Sciatic nerve (tissue), 2 donors: ENCODE measurements at places on chromosomes 6 and 20. TPM values are rescaled to one million over a fixed set of nuclear protein-coding genes. Genes with fewer than 3 reads are reported as not detected.

- no peak for DNase-seq
Measured at GRCh38 chr6:127587875-127588274, 10.9 kb downstream of the C6orf58 start.

DNA sequence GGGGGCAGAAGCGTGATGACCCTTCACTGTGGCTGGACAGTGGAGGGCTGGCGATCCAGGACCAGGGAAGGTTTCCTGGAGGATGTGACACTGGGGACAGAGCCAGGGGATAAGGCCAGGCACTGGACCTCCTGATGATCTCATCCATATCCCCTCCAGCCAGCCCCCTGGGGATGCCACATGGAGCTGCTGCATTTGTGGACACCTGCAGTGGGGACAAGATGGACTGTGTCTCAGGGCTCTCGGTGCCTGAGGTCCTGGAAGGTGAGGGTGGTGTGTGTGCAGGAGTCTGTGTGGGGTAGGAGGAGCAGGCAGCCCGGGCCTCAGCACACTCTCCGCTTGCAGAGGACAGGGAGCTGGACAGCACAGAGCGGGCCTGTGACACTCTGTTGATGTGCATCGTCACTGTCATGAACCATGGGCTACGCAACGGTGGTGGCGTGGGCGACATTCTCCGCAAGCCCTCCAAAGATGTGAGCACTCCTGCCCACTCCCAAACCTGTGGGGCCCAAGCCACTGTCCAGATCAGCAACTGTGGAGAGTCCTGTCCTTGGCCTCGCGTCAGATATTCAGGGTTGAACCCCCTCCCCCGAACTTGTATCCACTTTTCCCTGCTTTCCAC lies 19.9 kb downstream of the UQCC2 start:
- no peak for DNase-seq

GRCh38 chr6:165663736-165664558 lies 906 bp upstream of the PDE10A start:
- no peak for DNase-seq

The RSPO4 gene
- total RNA-seq = 0.94 TPM

- no peak for DNase-seq
Measured at GRCh38 chr6:123925350-123925749, 121.7 kb downstream of the NKAIN2 start.

DNA sequence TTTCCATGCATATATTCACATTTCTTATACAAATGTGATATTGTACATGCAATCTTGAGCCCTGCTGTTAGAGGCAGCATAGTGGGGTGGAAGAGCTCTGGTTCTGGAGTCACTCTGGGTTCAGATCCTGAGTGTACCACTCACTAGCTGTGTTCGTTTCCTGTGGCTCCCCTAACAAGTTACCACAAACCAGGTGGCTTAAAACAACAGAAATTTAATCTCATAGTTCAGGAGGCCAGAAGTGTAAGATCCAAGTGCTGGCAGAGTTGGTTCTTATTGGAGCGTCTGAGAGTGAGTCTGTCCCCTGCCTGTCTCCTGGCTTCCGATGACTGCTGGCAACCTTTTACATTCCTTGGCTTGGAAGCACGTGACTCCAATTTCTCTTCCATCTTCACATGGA lies 115.6 kb downstream of the MAP3K7 start:
- no peak for DNase-seq

The BRPF3 gene
- total RNA-seq = 36.6 TPM

The NCOA7 gene
- total RNA-seq = 69.0 TPM

DNA sequence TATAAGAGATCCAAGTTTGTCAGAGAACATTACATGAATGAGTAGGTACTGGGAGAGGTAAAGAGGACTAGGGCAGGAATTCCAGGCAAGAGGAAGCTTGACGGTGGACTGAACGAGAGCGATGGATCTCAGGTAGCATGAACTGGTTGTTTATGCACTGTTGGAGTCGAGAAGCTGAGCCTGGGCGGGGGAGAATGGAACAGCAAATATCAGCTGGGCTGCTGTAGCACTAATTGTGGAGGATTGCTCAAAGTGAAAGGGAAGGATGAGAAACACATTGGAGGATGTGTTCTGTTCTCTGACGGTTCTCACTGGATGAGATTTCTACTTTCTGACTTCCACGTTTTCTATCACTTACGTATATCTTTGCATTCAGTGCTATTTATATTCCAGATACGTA lies 164.2 kb downstream of the PHF3 start:
- DNase-seq = no peak

- DNase-seq = no peak
Measured at GRCh38 chr20:32661820-32662528, 11.8 kb downstream of the C20orf203 start.

The HRH3 gene
- total RNA-seq = not detected

The SLC22A23 gene
- total RNA-seq = 10.3 TPM

The PGC gene
- total RNA-seq = 0.27 TPM

DNA sequence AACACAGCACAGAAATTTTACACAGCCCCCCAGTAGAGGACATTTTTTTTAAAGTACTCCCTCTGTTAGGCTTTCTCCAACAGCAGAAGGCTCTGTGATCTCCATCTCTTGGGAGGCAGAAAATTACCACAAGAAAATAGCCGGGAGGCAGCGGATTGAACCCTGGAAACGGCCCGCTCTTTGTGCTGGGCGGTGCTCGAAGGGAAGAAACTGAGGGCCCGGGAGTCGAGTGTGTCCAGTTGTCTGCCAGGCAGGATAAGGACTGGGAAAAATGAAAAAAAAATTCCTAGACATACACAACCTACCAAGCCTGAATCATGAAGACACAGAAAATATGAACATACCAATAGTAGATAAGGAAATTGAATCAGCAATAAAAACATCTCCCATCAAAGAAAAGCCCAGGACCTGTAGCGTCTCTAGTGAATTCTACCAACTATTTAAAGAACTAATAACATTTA lies 31.5 kb downstream of the POM121L2 start:
- no peak for DNase-seq

DNA sequence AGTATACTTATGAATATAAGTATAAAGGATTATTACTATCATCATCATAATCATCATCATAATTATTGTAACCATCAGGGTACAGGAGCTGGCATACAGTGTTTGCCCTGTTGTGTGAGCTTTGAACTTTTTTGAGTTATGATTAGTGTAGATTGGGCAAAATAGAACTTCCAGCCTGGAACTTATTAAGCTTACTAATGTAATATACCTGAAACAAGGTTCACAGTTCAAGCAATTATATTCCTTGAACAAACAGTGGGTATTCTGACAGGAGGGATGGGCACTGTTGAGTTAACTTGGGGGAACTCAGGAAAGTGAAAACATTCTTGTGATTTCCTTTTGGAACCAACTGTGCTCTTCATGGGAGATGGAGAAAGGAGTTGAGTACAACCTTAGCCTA lies 680.0 kb downstream of the DOK5 start:
- DNase-seq = no peak

- no peak for DNase-seq
Measured at GRCh38 chr20:59082981-59083380, 40.4 kb upstream of the PRELID3B start.

DNA sequence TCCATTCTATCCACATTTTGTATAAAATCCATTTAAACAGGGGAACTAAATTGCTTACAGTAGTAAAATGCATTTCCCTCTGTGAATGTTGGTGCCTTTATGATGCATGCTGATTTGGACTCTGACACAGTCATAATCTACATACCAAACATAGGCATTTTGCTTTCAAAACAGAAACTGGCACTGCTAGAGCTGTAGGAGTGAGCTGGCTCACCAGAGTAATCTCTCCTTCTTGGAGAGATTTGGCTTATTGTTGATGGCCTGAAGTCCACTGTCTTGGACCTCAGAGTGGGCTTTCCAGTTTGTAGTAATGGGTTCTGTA lies 363.2 kb upstream of the FLRT3 start:
- DNase-seq = no peak

- DNase-seq = no peak
Measured at GRCh38 chr6:151349651-151350270, 41.6 kb downstream of the ZBTB2 start.

- DNase-seq = no peak
Measured at GRCh38 chr6:30397697-30398096, 52.7 kb downstream of the RPP21 start.

GRCh38 chr6:168920289-168920688 lies 333.4 kb downstream of the THBS2 start:
- DNase-seq = no peak

DNA sequence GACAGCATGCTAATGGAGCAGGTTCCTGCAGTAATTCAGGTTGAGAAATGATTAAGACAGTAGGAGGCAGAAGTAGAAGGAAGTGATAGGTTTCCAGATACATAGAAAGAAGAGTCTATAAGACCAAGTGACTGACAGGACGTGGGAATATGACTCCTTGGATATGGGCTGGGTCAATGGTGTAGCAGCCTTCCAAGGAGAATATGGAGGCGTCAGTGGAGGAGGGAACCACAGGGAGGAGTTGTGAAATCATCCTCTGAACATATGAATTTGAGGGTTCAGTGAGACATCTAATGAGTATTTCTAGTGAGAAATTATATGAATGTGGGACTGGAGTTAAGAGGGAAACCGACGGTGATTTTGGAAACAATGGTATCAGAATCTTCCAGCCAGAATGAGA lies 43.3 kb downstream of the NUDT3 start:
- no peak for DNase-seq

The RAET1E gene
- total RNA-seq = 0.80 TPM

GRCh38 chr6:82875573-82876185 lies 190.0 kb downstream of the UBE3D start:
- no peak for DNase-seq

- DNase-seq = no peak
Measured at GRCh38 chr6:11236076-11236750, 3.7 kb upstream of the NEDD9 start.

GRCh38 chr6:52013035-52013434 lies 74.4 kb downstream of the PKHD1 start:
- no peak for DNase-seq

- no peak for DNase-seq
Measured at GRCh38 chr6:137975188-137975940, 108.3 kb downstream of the TNFAIP3 start.

DNA sequence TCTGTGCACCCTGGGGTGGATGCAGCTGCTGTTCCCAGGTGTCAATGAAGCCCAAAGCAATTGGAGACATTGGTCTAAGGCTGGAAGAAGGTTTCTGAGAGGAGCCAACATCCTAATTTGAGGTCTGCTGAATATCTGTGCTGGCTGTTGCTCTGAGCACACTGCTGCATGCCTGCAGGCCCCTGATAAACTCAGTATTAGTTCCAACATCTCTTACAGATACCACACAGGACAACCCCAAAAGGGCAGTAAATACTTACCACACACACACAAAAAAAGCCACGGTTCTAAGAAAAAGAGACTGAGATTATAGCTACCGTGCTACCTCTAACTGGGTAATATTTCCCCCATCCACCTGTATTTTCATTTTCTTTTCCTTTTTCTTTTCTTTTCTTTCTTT lies 164.3 kb upstream of the SOX4 start:
- DNase-seq = no peak

DNA sequence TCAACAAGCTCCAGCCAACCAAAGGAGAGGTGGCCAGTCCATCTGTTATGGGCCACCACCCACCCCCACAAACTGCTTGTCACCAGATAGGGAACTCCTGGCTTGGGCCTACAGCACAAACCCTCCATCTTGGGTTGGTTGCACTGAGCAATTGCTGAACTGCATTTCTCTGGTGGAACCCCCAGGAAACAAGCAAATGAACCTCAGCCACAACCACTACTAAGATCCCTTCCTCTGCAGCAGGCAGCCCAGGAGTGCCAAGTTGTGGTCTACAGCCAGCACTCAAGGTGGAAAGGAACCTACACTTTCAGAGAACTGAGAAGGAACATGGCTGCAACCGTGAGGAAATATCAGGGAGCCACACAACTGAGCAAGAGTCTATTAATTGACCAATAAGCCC lies 171.6 kb downstream of the TMEM200A start:
- DNase-seq = no peak

The HLA-DMB gene
- total RNA-seq = 46.9 TPM

GRCh38 chr20:59042151-59042795 lies at the start of gene PRELID3B:
TSS of gene PRELID3B (minus strand) at chr20:59042786. CDS start at chr20:59042730, 56 bp downstream.
- DNase-seq = no peak
